Kidney (tissue), 22 donors: ENCODE measurements at places on chromosomes 12 and 14. TPM values are rescaled to one million over a fixed set of nuclear protein-coding genes. Genes with fewer than 3 reads are reported as not detected.

- no peak for DNase-seq
These were observed 120.8 kb downstream of the DNAI7 start for GRCh38 chr12:25074113-25074512.

GRCh38 chr14:56787530-56787929, 22.7 kb downstream of the OTX2 start:
- no peak for DNase-seq

DNA sequence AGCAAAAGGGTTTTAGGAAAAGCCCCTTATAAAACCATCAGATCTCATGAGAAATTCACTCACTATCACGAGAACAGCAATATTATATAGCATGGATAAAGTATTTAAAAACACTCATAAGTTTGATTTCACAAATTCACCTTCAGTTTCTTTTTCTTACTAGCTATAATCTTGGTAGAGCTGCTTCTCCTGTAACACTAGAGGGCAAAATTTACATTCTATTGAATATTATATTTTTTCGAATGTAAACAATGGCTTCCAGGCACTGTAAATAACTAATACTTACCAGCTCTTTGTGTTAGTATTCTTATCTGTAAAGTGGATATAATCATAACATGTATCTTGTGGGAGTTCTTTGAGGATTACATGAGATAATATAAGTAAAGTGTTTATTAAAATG, 259.6 kb downstream of the CCER1 start:
- DNase-seq = no peak

DNA sequence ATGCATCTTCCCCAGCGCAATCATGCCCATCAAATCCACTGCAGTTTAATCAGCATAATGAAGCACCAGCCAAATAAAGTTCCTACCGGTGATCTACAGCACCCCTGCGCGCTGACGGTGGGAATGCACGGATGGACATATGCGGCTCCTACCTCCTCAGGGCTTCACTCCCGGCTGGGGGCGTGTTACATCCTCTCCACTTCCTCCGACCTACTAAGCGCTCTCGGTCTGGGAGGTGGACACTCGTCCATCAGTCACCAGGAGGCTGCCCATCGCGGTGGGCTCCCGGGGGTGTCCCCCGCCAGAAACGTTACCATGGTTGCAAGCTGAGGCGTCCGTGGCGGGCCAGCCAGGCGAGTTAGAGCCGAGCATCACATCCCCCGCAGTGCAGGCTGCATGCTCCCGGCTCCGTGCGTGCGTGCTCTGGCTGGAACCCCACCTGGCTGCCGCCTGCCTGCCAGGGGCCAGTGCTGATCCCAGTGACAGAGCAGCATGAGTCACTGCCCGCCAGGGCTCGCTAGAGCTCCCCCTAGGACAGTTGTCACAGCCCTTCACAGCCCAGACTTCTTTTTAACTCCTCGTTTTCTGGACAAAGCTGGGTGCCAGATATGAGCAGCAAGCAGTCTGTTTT, 73.0 kb downstream of the CIT start:
- peak; percentile 90 for DNase-seq

GRCh38 chr12:71393625-71394024, 46.0 kb upstream of the LGR5 start:
- no peak for DNase-seq

- no peak for DNase-seq
These were observed 908.1 kb upstream of the TMEM132C start for GRCh38 chr12:127358888-127359287.

DNA sequence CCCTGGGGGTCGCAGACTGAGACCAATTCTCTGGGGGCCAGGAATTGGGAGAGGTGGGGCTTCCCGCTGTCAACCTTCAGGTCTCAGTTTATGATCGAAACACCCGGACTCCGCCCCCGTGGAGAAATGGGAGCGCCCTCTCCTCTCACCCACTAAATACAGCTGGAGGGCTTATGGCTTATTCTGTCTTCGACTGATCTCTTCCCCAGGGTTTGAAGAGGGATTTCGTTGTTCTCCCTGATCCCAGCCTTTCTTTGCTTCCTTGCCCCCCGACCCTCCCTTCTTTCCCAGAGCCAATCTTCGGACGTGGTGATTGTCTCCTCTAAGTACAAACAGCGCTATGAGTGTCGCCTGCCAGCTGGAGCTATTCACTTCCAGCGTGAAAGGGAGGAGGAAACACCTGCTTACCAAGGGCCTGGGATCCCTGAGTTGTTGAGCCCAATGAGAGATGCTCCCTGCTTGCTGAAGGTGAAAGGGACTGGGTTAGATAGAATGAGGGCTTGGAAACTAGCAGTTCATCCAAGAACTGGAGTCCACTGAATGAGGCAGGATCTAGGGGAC, 607 bp downstream of the OS9 start:
- DNase-seq = no peak

- DNase-seq = no peak
These were observed 250.2 kb downstream of the CACNA1C start for GRCh38 chr12:2302711-2303580.

DNA sequence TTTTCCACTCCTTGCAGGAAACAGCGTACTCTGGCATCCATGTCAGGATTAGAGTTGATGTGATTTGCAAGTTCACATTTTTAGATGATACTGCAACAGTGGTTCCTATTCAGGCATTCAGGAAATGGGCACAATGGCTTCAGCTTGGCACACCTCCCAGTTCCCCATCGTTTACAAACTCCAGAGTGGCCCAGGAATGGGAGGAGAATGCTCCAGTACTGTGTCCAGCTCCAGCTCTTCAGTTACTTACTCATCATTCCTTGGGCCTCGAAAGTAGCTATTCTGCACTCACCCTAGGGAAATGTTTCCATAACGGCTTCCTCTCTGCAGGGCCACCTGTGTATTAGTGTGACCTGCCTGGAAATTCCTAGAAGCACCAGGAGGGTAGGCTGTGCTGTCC, 239.7 kb upstream of the RGS6 start:
- no peak for DNase-seq

The KRT82 gene
- not detected for total RNA-seq

The TAS2R8 gene
- total RNA-seq = not detected

The SPX gene
- total RNA-seq = 52.2 TPM
